ENCODE measurements at places on chromosomes 4 and X. TPM values are rescaled to one million over a fixed set of nuclear protein-coding genes. Genes with fewer than 3 reads are reported as not detected.

GRCh38 chr4:102037566-102037965 lies 247.0 kb downstream of the BANK1 start:
- no peak overlapping the region for H3K4me3 ChIP-seq
- peaks cover 4% of the 10 kb centered on the region for H3K4me1 ChIP-seq
- no peak for DNase-seq
- H3K27me3 ChIP-seq, result no peaks in the 10 kb centered on the region
- no peaks in the 10 kb centered on the region for H3K36me3 ChIP-seq
- no peak overlapping the region for H3K27ac ChIP-seq

DNA sequence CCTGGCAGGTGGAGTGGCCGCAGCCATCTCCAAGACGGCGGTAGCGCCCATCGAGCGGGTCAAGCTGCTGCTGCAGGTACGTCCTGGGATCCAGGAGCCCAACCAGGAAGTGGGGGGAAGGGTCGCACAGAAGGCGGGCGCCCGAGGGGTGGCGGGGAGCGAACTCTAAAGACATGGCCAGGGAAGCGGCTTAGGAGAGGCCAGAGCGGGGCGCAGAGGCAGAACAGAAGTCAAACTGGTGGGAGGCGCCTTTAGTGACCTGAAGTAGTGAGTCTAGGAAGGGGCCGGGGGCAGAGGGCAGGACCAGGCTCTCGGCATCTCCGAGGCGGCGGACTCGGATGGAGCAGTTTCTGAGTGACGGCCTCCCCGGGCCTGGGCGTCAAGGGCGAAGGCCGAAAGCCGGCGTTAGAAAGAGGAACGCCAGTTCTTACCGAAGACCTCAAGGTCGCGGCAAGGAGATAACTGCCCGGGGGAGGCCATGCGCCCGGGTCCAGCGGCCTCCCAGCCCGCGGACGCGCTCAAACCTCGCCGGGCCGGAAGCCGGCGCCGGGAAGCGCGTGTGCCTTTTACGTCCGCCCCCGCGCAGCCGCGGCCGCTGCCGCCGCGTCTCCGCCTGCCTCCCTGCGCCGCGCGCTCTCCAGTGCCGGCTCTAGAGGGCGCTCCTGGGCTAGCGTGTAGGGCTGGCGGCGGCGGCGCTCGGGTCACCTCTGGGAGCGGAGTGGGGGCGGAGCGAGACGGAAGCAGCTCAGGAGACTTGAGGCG lies 488 bp downstream of the SLC25A5 start:
- peak; percentile 92 for DNase-seq
- peak overlapping the region; percentile 83 for H3K4me3 ChIP-seq
- no peaks in the 10 kb centered on the region for H3K27me3 ChIP-seq
- H3K36me3 ChIP-seq, result peaks cover 24% of the 10 kb centered on the region
- H3K4me1 ChIP-seq, result peaks cover 12% of the 10 kb centered on the region

- peaks cover 59% of the 10 kb centered on the region for H3K4me1 ChIP-seq
- no peaks in the 10 kb centered on the region for H3K27me3 ChIP-seq
- H3K4me3 ChIP-seq, result no peak overlapping the region
- H3K36me3 ChIP-seq, result peaks cover 48% of the 10 kb centered on the region
- DNase-seq, result no peak
Measured at GRCh38 chr4:99943904-99944437, 2.4 kb downstream of the DNAJB14 start.

The GJB1 gene
- total RNA-seq, result not detected

DNA sequence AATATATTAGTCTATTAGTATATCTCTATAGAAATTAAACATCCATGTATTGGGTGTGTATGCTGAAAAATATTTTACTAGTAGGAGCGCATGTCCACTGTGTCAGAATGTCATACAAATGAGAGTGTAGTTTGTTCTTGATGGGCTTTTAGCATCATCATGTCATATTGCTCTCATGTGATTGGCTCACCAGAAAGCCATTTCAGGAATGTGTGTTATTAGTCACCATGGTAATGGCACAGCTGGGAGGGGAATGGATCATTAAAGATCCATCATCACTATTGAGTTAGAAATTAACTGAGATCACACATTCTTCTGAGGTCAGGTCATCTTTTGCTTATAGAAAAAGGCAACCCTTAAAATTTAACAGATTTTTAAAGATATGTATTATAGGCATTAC lies 77.3 kb downstream of the PHEX start:
- H3K27me3 ChIP-seq, result no peaks in the 10 kb centered on the region
- DNase-seq, result no peak
- H3K36me3 ChIP-seq, result peaks cover 15% of the 10 kb centered on the region
- no peak overlapping the region for H3K4me3 ChIP-seq
- H3K27ac ChIP-seq, result no peak overlapping the region
- peaks cover 9% of the 10 kb centered on the region for H3K4me1 ChIP-seq

DNA sequence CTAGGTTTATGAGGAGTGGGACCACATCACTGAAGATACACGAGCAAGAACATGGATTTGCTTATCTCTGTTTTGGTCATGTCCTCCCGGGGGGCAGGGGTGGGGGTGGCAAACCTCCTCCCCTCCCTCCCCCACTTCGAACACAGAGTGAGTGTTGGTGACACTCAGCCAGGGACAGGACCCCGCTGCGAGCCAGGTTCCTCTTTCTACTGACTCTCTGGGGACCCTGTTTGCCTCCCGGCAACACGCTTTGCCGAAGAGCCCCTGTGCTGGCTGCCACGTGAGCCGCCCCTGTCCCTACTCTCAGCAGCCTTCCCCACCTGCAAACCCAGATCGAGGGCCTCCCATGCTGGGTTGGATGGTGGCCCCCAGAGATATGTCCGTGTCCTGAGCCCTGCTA lies 34.7 kb downstream of the P2RY8 start:
- no peak for DNase-seq
- H3K4me1 ChIP-seq, result peaks cover 44% of the 10 kb centered on the region
- no peaks in the 10 kb centered on the region for H3K27me3 ChIP-seq
- H3K36me3 ChIP-seq, result peaks cover 25% of the 10 kb centered on the region
- H3K27ac ChIP-seq, result peak overlapping the region; percentile 84

- no peaks in the 10 kb centered on the region for H3K36me3 ChIP-seq
- no peaks in the 10 kb centered on the region for H3K4me1 ChIP-seq
- H3K27me3 ChIP-seq, result no peaks in the 10 kb centered on the region
- no peak for DNase-seq
Measured at GRCh38 chr4:160825644-160826338, 1338.0 kb downstream of the FSTL5 start.

- DNase-seq, result no peak
- H3K27me3 ChIP-seq, result no peaks in the 10 kb centered on the region
- no peak overlapping the region for H3K27ac ChIP-seq
- no peak overlapping the region for H3K4me3 ChIP-seq
- H3K36me3 ChIP-seq, result no peaks in the 10 kb centered on the region
- peaks cover 22% of the 10 kb centered on the region for H3K4me1 ChIP-seq
Measured at GRCh38 chr4:40514497-40514951, 115.1 kb downstream of the RBM47 start.

DNA sequence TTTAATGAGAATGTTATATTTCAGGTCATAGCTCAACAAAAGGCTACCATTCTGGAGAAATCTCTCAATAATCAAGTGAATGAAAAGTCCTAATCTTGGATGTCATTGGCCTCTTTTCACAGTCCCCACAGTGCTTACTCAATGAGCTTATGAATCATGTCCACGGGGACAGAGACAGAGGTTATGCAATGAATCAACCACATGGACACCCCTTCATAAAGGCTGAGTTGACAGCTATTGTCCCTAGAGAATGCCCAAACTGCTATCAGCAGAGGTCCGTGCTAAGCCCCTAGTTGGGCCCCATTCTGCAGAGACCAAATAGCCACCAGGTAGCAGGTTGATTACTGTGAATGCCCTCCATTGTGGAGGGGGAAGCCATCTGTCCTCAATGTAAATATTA lies 158.1 kb downstream of the LHFPL1 start:
- no peak overlapping the region for H3K27ac ChIP-seq
- DNase-seq, result no peak
- H3K4me3 ChIP-seq, result no peak overlapping the region
- no peaks in the 10 kb centered on the region for H3K27me3 ChIP-seq
- no peaks in the 10 kb centered on the region for H3K36me3 ChIP-seq

GRCh38 chr4:91319556-91320268 lies 984.1 kb upstream of the GRID2 start:
- H3K36me3 ChIP-seq, result no peaks in the 10 kb centered on the region
- no peak overlapping the region for H3K27ac ChIP-seq
- DNase-seq, result no peak
- H3K4me1 ChIP-seq, result no peaks in the 10 kb centered on the region

DNA sequence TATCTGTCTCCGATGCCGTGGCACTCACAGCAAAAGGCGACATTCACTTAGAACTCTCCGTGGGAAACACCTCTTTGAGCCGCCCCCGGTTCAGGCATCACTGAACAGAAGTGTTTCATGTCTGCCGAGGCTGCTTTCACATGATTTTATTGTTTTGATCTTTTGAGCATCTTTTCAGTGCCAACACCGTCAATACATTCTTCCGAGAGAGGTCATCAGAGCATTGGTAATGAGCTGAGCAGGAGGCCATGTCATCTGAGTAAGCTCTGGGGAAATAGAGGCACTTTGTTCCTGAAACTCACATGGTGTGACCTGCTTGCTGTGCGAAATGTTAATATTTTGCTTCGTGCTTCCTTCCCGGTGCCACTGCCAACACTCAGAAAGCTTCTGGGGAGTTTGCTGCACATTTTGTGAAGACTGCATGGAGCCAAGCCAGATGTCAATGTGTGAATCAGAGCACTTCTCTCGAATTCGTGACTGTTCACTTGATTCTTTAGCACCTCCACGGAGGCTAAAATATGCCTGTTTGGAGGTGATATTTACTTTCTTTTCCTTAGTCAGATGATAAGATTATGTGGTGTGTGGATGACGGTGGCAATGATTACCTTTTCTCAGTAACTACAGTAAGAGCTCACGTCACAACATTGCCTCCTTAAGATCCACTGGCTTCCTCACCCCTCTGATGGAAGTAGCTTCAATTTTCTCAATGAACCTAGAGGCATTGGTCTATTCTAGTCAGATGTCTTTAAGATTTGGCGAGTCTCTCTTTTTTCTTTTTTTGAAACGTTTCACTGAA lies 222.3 kb upstream of the HS3ST1 start:
- no peaks in the 10 kb centered on the region for H3K36me3 ChIP-seq
- H3K27ac ChIP-seq, result no peak overlapping the region
- no peak for DNase-seq
- no peak overlapping the region for H3K4me3 ChIP-seq
- no peaks in the 10 kb centered on the region for H3K4me1 ChIP-seq

The CXorf38 gene
- 22.5 TPM for total RNA-seq

- no peaks in the 10 kb centered on the region for H3K27me3 ChIP-seq
- no peaks in the 10 kb centered on the region for H3K4me1 ChIP-seq
- no peak overlapping the region for H3K27ac ChIP-seq
- DNase-seq, result peak; percentile 18
- H3K36me3 ChIP-seq, result no peaks in the 10 kb centered on the region
- H3K4me3 ChIP-seq, result no peak overlapping the region
Measured at GRCh38 chr4:97984545-97985131, 158.6 kb downstream of the STPG2 start.

- H3K4me3 ChIP-seq, result no peak overlapping the region
- H3K27me3 ChIP-seq, result no peaks in the 10 kb centered on the region
- no peak overlapping the region for H3K27ac ChIP-seq
- H3K4me1 ChIP-seq, result no peaks in the 10 kb centered on the region
- DNase-seq, result no peak
- H3K36me3 ChIP-seq, result no peaks in the 10 kb centered on the region
Measured at GRCh38 chr4:125705681-125706080, 390.9 kb downstream of the FAT4 start.

The S100P gene
- total RNA-seq, result 3.4 TPM

The PPA2 gene
- 114 TPM for total RNA-seq

DNA sequence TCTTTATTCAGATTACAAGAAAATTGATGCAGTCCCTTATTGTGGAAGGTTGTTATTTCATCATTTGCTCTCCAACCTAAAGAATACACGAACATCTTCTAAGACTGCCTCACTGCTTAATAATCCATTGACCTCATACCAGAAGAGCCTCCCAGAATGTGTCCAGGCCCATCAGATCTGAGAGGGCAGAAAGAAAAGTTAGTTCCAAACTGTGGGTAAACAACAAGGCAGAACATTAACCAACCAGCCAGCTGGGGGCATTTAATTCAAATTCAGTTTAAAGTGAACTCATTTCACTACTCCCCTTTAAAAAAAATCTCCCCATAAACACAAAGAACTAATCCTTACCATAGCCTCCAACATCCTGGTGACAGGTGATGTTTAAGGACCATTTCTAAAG lies 13.8 kb downstream of the GPC4 start:
- H3K36me3 ChIP-seq, result no peaks in the 10 kb centered on the region
- H3K27ac ChIP-seq, result no peak overlapping the region
- H3K27me3 ChIP-seq, result no peaks in the 10 kb centered on the region
- H3K4me1 ChIP-seq, result peaks cover 5% of the 10 kb centered on the region
- no peak for DNase-seq
- no peak overlapping the region for H3K4me3 ChIP-seq

The ATP1B4 gene
- not detected for total RNA-seq

The DKK2 gene
- not detected for total RNA-seq

GRCh38 chr4:176726803-176727202 lies 65.9 kb downstream of the VEGFC start:
- H3K4me1 ChIP-seq, result no peaks in the 10 kb centered on the region
- H3K27ac ChIP-seq, result no peak overlapping the region
- H3K27me3 ChIP-seq, result no peaks in the 10 kb centered on the region
- no peaks in the 10 kb centered on the region for H3K36me3 ChIP-seq
- DNase-seq, result no peak

GRCh38 chr4:74374561-74375327 lies 9.8 kb downstream of the EREG start:
- DNase-seq, result peak; percentile 29
- H3K36me3 ChIP-seq, result no peaks in the 10 kb centered on the region
- no peak overlapping the region for H3K4me3 ChIP-seq
- peaks cover 2% of the 10 kb centered on the region for H3K27me3 ChIP-seq
- peaks cover 2% of the 10 kb centered on the region for H3K4me1 ChIP-seq
- no peak overlapping the region for H3K27ac ChIP-seq

DNA sequence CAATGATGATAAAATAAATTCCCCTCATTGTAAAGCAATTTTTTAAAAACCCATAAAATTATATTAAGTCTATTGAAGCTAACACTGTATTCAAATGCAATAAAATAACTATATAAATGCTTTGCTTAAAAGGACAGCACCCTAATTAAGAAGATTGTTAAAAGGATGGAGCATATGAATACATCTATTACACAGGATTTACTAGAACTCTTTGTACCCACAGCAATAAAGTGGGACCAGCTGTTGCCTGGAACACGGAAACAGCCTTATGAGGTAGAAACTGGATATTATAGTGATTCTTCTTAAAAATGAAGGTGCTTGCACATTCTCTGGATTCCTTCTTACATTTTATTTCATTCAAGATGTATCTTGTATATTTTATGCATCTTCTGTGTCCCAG lies 298.7 kb upstream of the KLF3 start:
- peaks cover 18% of the 10 kb centered on the region for H3K4me1 ChIP-seq
- no peaks in the 10 kb centered on the region for H3K36me3 ChIP-seq
- no peaks in the 10 kb centered on the region for H3K27me3 ChIP-seq
- no peak overlapping the region for H3K4me3 ChIP-seq

GRCh38 chr4:7521666-7522065 lies 86.9 kb upstream of the PSAPL1 start:
- H3K27me3 ChIP-seq, result peaks cover 23% of the 10 kb centered on the region
- H3K27ac ChIP-seq, result no peak overlapping the region
- H3K4me1 ChIP-seq, result peaks cover 4% of the 10 kb centered on the region
- no peak for DNase-seq

The SPARCL1 gene
- total RNA-seq, result not detected

All from activated CD8-positive, alpha-beta T cell treated with anti-CD3 and anti-CD28 coated beads for 36 hours (primary cell).